ENCODE measurements at places on chromosomes 3 and 15. TPM values are rescaled to one million over a fixed set of nuclear protein-coding genes. Genes with fewer than 3 reads are reported as not detected.

CPN2 gene
- not detected for total RNA-seq

LPP gene
- 205 TPM for total RNA-seq

SECISBP2L gene
- 31.7 TPM for total RNA-seq

HDGFL3 gene
- total RNA-seq, result 36.1 TPM

DNA sequence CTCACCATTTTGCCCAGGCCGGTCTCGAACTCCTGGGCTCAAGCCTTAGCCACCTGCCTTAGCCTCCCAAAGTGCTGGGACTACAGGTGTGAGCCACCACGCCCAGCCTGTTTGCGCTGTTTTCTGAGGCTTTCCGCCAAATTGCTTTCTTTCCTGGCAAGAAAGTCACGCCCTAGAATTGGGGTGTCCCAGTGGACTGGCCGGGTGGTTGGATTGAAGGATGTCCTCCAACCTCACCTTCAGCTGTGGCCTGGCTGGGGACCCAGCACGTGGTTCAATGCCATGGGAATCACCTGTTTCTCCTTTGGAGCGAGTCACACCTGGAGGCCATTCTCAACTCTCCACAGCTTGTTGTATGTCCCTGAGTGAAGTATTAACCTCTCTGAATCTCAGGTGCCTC lies 5.8 kb upstream of the ANKDD1A start:
- DNase-seq, result no peak

- DNase-seq, result no peak
Measured at GRCh38 chr3:119311081-119311925, 17.1 kb downstream of the ARHGAP31 start.

- DNase-seq, result no peak
Measured at GRCh38 chr15:82999426-82999825, 12.0 kb downstream of the C15orf40 start.

- no peak for DNase-seq
Measured at GRCh38 chr3:62843508-62843907, 31.7 kb downstream of the CADPS start.

- DNase-seq, result no peak
Measured at GRCh38 chr3:189901481-189901880, 219.2 kb downstream of the P3H2 start.

GRCh38 chr15:70203981-70204560 lies 106.4 kb upstream of the TLE3 start:
- no peak for DNase-seq

DNA sequence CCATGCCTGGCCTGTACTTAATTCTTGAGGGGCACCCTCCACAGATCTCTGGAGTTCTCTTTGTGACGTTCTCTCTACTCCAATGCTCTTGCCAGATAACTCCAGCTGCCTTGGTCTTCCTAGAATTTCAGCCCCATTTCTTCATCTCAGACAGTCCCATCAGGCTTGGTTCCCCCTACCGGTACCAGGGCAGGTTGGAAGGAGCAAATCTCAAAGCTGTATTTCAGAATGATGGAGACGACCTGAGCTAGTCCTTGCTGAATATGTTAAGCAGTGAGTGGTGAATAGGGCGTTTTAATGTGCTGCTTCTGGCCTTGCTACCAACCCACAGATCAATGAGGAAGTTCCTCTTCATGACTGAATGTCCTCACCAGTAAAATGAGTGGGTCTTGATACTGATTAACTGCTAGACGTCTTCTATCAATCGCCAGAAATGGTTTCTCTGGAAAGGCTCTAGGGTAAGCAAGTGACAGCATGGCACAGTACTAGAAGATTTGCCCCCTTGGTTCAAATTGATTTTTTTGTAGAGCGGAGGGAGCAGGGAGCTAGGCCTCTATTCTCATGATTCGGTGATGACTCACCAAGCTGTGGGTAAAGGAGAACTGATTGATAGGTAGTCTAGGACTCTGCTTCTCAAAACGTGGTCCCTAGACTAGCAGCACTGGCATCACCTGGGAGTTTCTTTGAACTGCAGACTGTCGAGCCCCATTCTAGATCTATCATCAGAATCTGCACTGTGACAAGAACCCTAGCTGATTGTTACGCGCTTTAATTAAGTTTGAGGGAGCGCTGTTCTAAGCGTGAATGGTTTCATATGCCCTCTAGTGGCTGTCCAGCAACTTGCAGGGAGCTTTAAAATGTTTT lies 67.8 kb downstream of the UBP1 start:
- no peak for DNase-seq

GRCh38 chr15:96088650-96089049 lies 241.8 kb upstream of the NR2F2 start:
- no peak for DNase-seq

- DNase-seq, result no peak
Measured at GRCh38 chr3:148330542-148330941, 367.2 kb upstream of the AGTR1 start.

Data from right cardiac atrium (tissue), 5 donors.